Stimulated activated CD4-positive, alpha-beta T cell treated with anti-CD3 and anti-CD28 coated beads, Interleukin-1b, Interleukin-23, amount 100 ng/mL, for 4 hours (primary cell): ENCODE measurements at places on chromosomes 5 and 9.

DNA sequence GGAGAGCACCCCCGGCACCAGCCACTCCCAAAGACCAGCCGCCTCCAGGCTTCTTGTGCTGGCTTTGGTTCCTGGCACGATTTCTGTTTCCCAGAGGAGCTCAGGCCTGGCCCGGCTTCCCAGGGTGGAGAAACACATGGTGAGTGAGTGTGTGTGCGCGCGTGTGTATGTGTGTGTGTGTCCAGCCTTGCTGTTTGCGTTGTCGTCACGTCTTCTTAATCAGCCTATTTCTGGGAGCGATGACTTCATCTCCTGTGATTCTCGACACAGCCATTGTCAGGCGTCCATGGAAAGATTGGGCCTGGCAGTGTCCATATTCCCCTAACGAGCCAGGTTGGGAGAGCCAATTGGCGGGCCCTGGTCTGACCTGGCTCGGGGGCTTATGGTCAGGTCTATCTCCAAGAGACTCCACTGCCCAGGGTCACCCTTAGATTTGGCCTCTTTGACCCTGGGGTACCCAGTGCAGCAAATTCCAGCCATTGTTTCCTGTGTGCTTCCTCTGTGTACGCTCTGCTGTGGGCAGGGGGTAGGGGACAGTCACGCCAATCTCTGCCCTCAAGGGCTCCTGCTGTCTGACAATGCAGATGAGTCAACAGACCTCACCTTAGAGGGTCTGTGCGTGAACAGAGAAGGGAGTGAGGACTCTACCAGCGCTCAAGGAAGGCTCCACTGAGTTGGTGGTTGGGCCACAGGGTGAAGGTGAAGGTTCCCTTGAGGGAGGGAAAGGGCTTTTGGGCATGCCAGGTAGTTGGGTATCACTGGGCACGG, 73.8 kb downstream of the DAB2IP start:
- no peak for DNase-seq

DNA sequence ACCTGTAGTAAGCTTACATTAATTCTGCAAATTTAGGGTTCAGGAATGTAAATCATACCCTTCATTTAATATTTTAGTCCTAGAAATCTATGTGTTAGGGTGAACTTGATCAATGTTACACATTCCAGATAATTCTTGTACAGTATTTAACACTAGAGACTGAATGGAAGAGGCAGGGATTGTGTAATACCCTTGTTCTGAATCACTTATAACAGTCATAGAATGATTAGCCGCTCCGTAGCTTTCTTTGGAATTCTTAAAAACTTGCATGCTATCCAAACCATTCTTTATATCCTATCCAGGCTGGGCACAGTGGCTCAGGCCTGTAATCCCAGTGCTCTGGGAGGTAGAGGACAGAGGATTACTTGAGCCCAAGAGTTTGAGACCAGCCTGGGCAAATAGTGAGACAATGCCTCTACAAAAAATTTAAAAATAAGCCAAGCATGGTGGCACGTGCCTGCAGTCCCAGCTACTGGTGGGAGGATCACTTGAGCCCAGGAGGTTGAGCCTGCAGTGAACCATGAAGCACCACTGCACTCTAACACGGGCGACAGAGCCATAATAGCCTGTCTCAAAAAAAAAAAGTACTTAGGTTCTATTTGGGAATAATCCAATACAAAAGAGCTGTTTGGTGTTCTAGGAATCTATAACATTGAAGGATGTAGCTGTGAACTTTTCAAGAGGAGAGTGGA, 8.3 kb downstream of the ZNF483 start:
- no peak for DNase-seq

- DNase-seq = no peak
These were observed 587.6 kb upstream of the CDH18 start for GRCh38 chr5:20575571-20575970.

DNA sequence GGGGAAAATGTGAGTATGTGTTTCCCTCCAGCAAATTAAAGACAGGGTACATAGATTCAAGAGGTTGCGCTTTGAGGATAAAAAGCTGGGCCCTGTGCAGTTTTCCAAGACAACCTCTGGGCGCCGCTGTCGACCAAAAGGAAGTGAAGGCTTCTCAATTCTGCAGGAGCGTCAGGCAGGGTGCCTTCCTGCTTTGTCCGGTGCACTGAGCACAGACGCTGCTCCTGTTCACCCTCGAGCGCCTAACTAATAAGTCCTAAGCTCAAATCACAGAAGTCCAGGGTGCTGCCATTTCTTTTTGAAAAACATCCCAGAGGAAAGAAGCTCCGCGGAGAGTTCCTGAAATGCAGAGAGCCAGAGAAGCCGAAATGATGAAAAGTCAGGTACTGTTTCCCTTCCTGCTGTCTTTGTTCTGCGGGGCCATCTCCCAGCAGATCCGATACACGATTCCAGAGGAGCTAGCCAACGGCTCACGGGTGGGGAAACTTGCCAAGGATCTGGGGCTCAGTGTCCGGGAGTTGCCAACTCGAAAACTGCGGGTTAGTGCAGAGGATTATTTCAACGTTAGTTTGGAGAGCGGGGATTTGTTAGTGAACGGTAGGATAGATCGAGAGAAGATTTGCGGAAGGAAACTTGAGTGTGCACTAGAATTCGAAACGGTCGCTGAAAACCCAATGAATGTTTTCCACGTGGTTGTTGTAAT, at the start of gene PCDHGB1:
PCDHGB1 (plus strand) TSS at position 183 of the 703 bp plus-strand sequence; CDS start at position 345, 162 bp downstream.
- DNase-seq = no peak

DNA sequence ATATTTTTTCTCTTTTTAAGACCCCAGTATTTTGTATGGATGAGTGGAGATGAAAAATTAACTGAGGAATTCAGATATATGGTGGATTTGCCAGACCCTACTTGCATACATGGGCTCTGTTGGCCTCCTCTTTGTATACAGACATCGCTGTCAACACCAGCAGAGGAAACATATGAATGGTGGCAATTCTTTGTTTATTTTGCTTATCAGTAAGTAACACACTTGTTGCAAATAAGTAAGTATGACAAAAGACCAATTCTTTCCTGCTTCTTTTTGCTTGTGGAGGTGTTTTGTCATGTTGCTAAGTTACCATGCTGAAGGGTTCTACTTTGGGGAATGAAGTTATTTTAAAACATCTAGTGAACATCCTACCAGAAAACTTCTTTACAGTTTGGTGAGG, 298.2 kb downstream of the KIF4B start:
- DNase-seq = no peak

- DNase-seq = no peak
These were observed 2.8 kb upstream of the PCA3 start for GRCh38 chr9:76761448-76761847.

DNA sequence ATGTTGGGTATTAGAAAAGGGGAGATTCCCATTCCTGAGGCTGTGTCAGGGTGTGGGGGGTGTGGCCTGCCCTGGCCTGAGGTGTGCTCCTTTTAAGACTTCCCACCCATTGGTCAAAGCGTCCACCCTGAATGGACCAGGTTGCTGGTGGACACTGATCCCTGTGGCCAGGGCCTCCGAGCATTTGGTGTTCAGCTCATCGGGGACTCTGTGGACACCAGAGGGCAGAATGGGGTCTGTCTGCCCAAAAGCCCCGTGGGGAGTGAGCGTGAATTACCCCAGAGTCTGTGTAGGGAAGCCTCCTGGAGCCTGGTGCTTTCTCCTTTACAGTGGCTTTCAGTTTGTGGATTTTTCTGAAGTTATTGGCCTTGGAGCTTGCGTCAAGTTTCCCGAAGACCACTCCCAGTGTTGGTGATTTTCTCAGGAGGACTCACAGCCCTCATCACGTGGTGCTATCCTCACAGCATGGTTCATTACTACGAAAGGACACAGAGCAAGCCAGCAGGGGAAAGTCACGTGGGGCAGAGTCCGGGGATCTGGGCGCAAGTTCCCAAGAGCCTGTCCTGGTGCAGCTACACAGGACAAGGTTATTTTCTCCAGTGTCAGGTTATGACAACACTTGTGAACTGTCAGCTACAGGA, 55.5 kb downstream of the TENT4A start:
- DNase-seq = no peak

DNA sequence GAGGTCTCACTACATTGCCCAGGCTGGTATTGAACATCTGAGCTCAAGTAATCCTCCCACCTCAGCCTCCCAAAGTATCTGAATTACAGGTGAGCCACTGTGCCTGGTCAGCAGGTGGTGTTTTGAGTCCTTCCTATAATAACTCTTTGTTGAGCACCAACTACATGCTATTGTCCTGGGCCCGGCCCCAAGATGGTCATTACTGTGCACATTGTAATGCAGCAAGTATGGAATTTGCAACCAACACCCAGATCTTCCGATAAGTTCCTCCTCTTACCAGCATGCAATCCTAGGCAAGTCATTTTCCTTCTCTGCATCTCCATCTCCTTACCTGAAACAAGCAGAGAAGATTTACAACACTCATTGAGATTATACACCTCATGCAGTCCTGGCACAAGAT, 510.3 kb upstream of the KLF4 start:
- no peak for DNase-seq
